ENCODE measurements at places on chromosomes 11 and 22.

DNA sequence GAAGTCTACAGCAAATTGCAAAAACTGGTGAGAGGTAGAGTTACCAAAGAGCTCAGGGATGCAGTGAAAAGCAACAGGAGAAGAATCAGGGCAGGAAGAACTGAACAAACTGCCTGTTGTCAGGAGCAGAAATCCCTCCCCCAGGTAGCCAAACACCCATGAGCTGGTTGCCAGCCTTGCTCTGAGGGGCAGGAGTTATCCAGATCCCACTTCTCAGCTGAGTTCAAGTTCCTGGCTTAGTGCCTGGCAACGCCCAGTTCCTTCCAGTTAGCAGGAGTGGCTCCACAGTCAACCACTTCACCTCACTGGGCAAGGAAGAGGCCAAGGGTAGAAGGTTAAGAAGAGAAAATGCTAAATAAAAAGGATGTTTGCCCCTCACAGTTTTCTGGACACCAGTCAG lies 1.9 kb upstream of the MPZL2 start:
- H3K27ac ChIP-seq, result peak overlapping the region; percentile 94
- peaks cover 20% of the 10 kb centered on the region for H3K36me3 ChIP-seq
- no peaks in the 10 kb centered on the region for H3K4me1 ChIP-seq

- no peaks in the 10 kb centered on the region for H3K27me3 ChIP-seq
- DNase-seq, result no peak
- no peaks in the 10 kb centered on the region for H3K36me3 ChIP-seq
- peaks cover 4% of the 10 kb centered on the region for H3K4me1 ChIP-seq
- no peak overlapping the region for H3K4me3 ChIP-seq
Measured at GRCh38 chr11:68974421-68975194, 6.2 kb downstream of the MRGPRD start.

- DNase-seq, result no peak
- H3K27me3 ChIP-seq, result no peaks in the 10 kb centered on the region
- H3K27ac ChIP-seq, result no peak within 1 kb of the TSS
- H3K4me1 ChIP-seq, result peaks cover 20% of the 10 kb centered on the region
- H3K36me3 ChIP-seq, result no peaks in the 10 kb centered on the region
Measured at GRCh38 chr11:66974724-66975404, at the start of gene C11orf86. TSS of gene C11orf86 (plus strand) at chr11:66975304. CDS start at chr11:66975363, 59 bp downstream.

DNA sequence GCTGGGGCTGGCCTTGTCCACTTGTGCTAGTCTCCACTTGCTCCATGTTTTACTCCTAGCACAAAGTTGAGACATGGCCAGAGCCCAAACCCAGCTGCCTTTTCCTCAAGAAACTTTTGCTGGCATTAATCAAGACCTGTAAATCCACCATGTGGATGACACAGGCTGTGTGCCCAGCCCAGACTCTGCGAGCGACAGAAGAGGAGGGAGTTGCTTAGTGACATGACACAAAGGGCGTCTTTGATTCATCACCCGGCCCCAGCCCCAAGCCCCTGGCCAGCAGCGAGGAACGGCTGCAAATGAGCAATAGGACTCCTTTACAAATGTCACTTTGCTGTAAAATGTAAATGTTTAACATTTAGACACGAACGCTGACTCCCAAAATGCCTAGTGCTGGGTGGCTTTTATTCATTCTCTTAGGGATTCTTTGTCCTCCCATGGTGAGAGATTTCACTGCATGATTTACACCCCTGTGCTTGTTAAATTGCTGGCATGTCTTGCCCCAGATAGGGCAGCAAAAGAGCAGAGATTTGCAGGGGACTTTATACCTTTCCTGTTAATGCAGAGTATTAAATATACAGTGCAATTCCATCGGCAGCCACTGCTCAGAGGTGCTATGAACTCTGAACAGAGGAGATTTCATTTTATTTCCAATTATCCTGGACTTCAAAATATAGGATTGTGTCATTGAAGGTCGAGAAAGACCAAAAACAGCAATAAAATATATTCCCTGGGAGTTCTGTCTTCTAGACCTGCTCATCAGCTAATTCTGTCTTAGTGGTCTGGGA lies 263.6 kb upstream of the NCAM1 start:
- H3K36me3 ChIP-seq, result no peaks in the 10 kb centered on the region
- peak overlapping the region; percentile 3 for H3K27ac ChIP-seq
- H3K27me3 ChIP-seq, result no peaks in the 10 kb centered on the region
- no peak overlapping the region for H3K4me3 ChIP-seq

GRCh38 chr22:50415426-50415825 lies 59.4 kb downstream of the SBF1 start:
- H3K4me3 ChIP-seq, result no peak overlapping the region
- H3K36me3 ChIP-seq, result peaks cover 93% of the 10 kb centered on the region
- no peaks in the 10 kb centered on the region for H3K27me3 ChIP-seq
- H3K4me1 ChIP-seq, result no peaks in the 10 kb centered on the region
- DNase-seq, result no peak

DNA sequence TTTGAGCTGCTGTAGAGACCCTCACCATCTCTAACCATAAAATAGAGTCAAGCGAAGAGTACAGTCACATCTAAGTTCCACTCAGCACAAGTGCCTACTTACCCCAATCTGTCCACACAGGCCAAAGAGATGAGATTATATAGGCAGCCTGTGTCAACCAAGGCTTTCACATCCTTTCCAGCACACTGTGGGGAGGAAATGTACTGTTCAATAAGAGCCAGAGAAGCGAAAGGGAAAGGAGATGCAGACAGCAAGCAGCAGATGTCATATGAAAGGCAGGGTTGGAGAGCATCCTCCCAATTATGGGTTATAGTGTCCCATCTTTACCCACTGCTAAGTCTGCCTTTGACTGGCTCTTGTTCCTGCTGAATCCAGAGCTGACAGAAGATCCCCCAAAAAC lies 16.4 kb downstream of the NRIP3 start:
- H3K36me3 ChIP-seq, result no peaks in the 10 kb centered on the region
- H3K27me3 ChIP-seq, result no peaks in the 10 kb centered on the region
- no peak overlapping the region for H3K27ac ChIP-seq
- no peak overlapping the region for H3K4me3 ChIP-seq

- no peak overlapping the region for H3K27ac ChIP-seq
- DNase-seq, result no peak
- H3K4me1 ChIP-seq, result peaks cover 36% of the 10 kb centered on the region
- H3K27me3 ChIP-seq, result peaks cover 5% of the 10 kb centered on the region
- no peaks in the 10 kb centered on the region for H3K36me3 ChIP-seq
- H3K4me3 ChIP-seq, result no peak overlapping the region
Measured at GRCh38 chr11:32440916-32441315, 5.6 kb upstream of the WT1 start.

- H3K27ac ChIP-seq, result no peak overlapping the region
- no peaks in the 10 kb centered on the region for H3K4me1 ChIP-seq
- no peaks in the 10 kb centered on the region for H3K36me3 ChIP-seq
- H3K27me3 ChIP-seq, result no peaks in the 10 kb centered on the region
Measured at GRCh38 chr11:117517097-117517496, 189.4 kb downstream of the CEP164 start.

GRCh38 chr22:39721206-39722031 lies 150.9 kb downstream of the CACNA1I start:
- H3K27ac ChIP-seq, result no peak overlapping the region
- H3K36me3 ChIP-seq, result no peaks in the 10 kb centered on the region
- H3K4me3 ChIP-seq, result no peak overlapping the region
- DNase-seq, result no peak

GRCh38 chr11:15965562-15966250 lies 390.6 kb downstream of the SOX6 start:
- H3K4me3 ChIP-seq, result no peak overlapping the region
- H3K27ac ChIP-seq, result peak overlapping the region; percentile 94
- H3K36me3 ChIP-seq, result no peaks in the 10 kb centered on the region
- no peak for DNase-seq

- H3K36me3 ChIP-seq, result peaks cover 31% of the 10 kb centered on the region
- DNase-seq, result no peak
- no peak overlapping the region for H3K4me3 ChIP-seq
- peaks cover 5% of the 10 kb centered on the region for H3K4me1 ChIP-seq
- no peaks in the 10 kb centered on the region for H3K27me3 ChIP-seq
- no peak overlapping the region for H3K27ac ChIP-seq
Measured at GRCh38 chr22:36763576-36763975, 12.3 kb downstream of the IFT27 start.

GRCh38 chr22:40276996-40277823 lies 69.1 kb upstream of the ADSL start:
- DNase-seq, result no peak
- H3K27ac ChIP-seq, result peak overlapping the region; percentile 92
- peaks cover 45% of the 10 kb centered on the region for H3K4me1 ChIP-seq
- peak overlapping the region; percentile 12 for H3K4me3 ChIP-seq
- no peaks in the 10 kb centered on the region for H3K27me3 ChIP-seq
- no peaks in the 10 kb centered on the region for H3K36me3 ChIP-seq

DNA sequence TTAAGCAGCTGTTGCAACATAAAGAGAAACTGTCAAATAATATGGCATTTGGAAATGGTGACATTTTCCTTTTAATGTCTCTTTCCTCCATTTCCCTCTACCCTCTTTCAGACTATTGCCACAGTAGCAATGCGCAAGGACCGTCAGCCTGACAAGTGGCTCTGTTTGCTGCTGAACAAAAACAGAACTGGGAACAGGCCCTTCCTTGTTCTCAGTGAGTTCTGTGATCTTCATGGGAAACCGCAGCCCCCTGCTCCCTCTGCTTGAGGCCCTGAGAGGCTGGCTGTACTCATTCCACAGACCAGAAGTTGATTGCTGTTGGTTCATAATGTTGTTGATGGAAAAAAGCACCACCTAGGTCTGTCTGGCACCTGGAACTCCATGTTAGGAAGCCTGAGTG lies 559.7 kb downstream of the OPCML start:
- H3K36me3 ChIP-seq, result no peaks in the 10 kb centered on the region
- H3K4me3 ChIP-seq, result no peak overlapping the region
- no peaks in the 10 kb centered on the region for H3K27me3 ChIP-seq
- no peaks in the 10 kb centered on the region for H3K4me1 ChIP-seq

DNA sequence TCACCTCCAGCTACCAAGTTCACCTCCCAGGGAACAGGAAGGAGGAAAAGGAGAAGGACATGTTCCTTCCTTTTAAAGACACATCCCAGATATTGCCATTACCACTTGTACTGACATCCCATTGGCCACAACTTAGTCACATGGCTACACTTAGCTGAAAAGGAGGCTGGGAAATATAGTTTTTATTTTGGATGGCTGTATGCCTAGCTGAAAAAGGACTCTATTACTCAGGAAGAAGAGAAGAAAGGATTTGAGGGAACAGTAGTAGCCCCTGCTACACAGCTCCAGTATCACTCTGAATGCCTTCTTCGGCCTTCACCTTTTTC lies 2.1 kb upstream of the APOA5 start:
- peaks cover 11% of the 10 kb centered on the region for H3K4me1 ChIP-seq
- H3K4me3 ChIP-seq, result no peak overlapping the region
- H3K27me3 ChIP-seq, result no peaks in the 10 kb centered on the region
- no peaks in the 10 kb centered on the region for H3K36me3 ChIP-seq
- H3K27ac ChIP-seq, result no peak overlapping the region
- DNase-seq, result no peak

- no peak for DNase-seq
- H3K27me3 ChIP-seq, result no peaks in the 10 kb centered on the region
- no peak overlapping the region for H3K27ac ChIP-seq
- H3K4me1 ChIP-seq, result peaks cover 2% of the 10 kb centered on the region
Measured at GRCh38 chr11:62914416-62914815, 6.7 kb downstream of the CHRM1 start.

GRCh38 chr11:22539821-22540256 lies 85.8 kb downstream of the FANCF start:
- no peaks in the 10 kb centered on the region for H3K36me3 ChIP-seq
- no peak for DNase-seq

DNA sequence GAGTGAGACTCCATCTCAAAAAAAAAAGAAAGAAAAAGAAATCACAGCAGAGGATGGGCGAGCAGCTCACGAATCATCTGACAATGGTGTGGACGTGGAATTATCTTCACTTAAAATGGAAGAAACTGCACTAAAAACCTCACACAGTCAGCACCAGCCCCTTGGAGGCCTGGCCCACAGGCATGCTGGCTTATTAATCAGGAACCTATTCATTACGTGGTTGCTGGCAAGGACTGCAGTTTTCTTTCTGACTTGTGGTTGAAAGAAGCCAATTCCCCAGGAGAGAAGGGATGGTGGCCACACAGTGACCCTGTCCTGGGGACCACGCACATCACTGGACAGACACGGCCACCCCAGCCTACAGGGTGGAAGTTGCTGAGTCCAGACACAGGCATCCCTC lies 401.1 kb downstream of the CTTN start:
- no peak overlapping the region for H3K27ac ChIP-seq
- H3K4me3 ChIP-seq, result no peak overlapping the region
- H3K27me3 ChIP-seq, result no peaks in the 10 kb centered on the region
- H3K4me1 ChIP-seq, result no peaks in the 10 kb centered on the region
- no peak for DNase-seq
- H3K36me3 ChIP-seq, result no peaks in the 10 kb centered on the region

DNA sequence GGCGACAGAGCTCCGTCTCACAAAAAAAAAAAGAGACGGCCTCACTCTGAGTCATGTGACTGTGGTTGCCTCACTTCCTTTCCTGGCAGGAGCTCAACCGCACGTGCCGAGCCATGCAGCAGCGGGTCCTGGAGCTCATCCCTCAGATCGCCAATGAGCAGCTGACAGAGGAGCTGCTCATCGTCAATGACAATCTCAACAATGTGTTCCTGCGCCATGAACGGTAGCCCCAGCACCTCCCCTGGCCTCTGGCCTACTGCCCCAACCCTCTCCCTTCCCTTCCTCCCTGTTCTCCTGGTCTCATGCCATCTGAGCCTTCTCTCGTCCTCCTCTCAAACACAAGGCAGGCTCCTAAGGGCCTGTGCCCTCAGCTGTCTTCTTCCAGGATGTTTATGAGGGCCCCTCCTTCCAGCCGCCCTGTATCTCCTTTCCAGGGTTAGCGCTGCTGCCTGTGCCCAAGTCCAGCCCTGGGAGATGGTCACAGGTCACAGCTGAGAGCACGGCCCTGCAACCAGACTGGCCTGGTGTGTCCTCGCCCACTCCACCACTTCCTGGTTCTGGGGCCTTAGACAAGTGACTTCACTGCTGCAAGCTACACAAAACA lies 30.7 kb downstream of the TOM1 start:
- no peak for DNase-seq
- H3K27me3 ChIP-seq, result no peaks in the 10 kb centered on the region
- H3K36me3 ChIP-seq, result peaks cover 49% of the 10 kb centered on the region
- H3K4me1 ChIP-seq, result peaks cover 18% of the 10 kb centered on the region

DNA sequence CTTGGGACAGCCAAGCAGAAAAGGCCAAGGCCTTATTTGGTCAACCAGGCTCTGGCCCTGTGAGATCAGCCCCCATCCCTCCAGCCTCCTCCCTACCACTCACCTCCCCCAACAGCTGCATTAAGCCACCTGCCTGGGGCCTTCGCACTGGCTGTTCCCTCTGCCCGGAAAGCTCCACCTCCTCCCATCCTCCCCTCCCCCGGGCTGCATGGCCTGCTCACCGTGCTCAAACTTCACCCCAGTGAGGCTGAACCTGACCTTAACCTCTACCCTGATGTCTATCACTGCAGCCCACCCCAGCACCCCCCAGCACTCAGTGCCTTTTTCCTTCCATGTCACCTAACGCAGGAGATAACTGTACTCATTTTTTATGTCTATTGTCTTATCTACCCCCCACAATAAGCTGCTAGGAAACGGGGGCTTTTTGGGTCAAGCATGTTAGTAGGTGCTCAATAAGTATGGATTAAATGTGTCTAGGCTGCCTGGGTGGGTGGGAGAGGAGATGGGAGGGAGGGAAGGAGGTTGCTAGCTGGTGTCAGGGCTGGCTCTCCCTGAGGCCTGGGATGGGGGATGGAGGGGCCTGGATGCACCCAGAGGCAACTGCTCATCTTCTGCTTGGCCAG lies 912 bp downstream of the PTPRCAP start:
- peaks cover 42% of the 10 kb centered on the region for H3K4me1 ChIP-seq
- DNase-seq, result no peak
- H3K27me3 ChIP-seq, result no peaks in the 10 kb centered on the region
- H3K4me3 ChIP-seq, result peak overlapping the region; percentile 58

GRCh38 chr22:45157907-45158306 lies 5.8 kb upstream of the NUP50 start:
- H3K4me1 ChIP-seq, result peaks cover 52% of the 10 kb centered on the region
- H3K4me3 ChIP-seq, result no peak overlapping the region
- H3K27ac ChIP-seq, result no peak overlapping the region
- H3K27me3 ChIP-seq, result no peaks in the 10 kb centered on the region

- no peak overlapping the region for H3K27ac ChIP-seq
- no peaks in the 10 kb centered on the region for H3K27me3 ChIP-seq
Measured at GRCh38 chr11:16299884-16300782, 56.2 kb downstream of the SOX6 start.
